ENCODE measurements at places on chromosomes 3 and 15.
A peak's percentile ranks its signal among the peaks of the same experiment; 100 is the strongest.

DNA sequence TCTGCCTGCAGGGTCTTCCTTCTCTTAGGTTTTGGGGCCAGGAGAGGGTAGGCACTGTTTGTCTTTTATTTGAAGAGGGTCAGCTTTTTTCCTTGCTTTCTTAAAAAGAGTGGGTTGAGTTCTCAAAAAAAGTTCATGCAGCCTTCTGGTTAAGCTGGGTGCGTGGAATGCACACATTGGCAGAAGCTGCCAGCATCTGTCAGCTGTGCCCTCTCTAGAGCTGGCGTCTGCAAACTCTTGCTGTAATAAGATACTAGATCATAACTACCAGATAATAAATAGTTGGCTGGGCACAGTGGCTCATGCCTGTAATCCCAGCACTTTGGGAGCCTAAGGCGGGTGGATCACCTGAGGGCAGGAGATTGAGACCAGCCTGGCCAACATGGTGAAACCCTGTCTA is 373.4 kb downstream of the OCA2 start:
- no peak for DNase-seq

DNA sequence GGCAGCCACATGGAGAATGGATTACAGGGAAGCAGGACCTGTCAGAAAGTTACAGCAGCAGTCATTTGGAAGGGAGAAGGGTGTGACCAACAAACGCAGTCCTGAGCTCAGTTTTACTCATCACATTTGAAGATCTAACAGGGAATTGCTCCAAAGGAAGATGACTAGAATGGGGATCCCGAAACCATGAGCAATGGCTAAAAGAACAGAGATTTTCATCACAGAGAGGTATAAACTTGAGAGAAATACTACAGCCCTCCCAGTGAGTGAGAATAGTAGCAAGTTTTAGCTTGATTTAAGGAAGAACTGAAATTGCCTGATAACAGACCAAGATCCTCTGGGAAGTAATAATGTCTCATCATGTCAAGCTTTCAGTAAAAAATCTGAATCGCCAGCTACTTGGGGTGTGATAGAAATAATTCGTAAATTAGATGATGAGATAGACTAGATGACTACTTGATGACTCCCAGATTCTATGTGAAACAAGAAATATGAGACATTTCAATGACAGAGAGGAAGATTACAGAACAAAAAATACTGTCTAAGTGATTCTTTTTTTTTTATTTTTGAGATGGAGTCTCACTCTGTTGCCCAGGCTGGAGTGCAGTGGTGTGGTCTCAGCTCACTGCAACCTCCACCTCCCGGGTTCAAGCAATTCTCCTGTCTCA is 16.9 kb downstream of the CD47 start:
- no peak for DNase-seq

DNA sequence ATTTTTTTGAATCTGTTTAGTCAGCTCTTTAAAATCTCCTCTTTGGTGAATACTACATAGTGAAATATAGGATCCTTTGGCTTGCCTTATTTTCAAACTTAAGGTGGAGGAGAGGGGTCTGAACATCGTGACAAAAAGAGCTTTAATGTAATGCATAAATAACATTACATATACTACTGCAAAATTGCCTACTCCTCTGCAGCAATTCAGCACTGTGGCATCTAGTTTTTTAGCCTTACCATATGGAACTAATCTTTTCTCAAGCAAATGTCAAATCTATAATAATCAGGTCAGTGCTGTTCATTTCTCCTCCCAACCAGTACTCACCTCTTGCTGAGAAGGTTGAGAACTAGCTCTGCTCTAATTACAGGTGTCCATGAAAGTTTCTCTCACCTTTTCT is 394.0 kb upstream of the CDIN1 start:
- DNase-seq: no peak

DNA sequence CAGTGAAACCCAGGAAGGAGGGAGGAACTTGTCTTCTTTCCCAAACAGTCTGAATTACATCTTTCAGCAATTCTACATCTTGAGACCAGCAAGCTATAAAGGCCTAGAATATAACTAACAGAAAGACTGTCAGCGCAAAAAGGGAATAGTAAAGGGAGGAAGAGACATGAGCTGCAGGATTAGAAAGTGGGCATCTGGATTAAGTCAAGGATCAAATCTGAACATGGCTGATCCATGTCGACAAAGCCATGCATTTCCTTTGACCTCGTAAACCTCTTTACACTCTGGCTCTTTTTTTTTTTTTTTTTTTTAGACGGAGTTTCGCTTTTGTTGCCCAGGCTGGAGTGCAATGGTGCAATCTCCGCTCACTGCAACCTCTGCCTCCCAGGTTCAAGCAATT is 35.4 kb upstream of the KCNMB3 start:
- DNase-seq: no peak

DNA sequence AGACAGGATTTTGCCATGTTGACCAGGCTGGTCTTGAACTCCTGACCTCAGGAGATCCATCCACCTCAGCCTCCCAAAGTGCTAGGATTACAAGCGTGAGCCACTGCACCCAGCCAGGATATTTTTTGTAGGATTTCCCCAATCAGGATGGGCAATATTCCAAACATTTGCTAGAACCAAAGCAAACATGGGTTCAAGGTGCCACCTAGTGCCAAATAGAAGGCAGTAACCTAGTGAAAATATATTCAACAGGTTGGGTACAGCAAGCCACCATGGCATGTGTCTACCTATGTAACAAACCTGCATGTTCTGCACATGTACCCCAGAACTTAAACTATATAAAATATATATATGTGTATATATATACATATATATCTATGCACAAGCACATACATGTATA is 185.9 kb upstream of the CADM2 start:
- DNase-seq: no peak

GRCh38 chr3:5294356-5294755 is 106.8 kb downstream of the EDEM1 start:
- no peak for DNase-seq

GRCh38 chr3:68482565-68482964 is 449.8 kb downstream of the TAFA4 start:
- no peak for DNase-seq

- no peak for DNase-seq
Observed at GRCh38 chr3:41581700-41582099, 380.2 kb downstream of the ULK4 start.

DNA sequence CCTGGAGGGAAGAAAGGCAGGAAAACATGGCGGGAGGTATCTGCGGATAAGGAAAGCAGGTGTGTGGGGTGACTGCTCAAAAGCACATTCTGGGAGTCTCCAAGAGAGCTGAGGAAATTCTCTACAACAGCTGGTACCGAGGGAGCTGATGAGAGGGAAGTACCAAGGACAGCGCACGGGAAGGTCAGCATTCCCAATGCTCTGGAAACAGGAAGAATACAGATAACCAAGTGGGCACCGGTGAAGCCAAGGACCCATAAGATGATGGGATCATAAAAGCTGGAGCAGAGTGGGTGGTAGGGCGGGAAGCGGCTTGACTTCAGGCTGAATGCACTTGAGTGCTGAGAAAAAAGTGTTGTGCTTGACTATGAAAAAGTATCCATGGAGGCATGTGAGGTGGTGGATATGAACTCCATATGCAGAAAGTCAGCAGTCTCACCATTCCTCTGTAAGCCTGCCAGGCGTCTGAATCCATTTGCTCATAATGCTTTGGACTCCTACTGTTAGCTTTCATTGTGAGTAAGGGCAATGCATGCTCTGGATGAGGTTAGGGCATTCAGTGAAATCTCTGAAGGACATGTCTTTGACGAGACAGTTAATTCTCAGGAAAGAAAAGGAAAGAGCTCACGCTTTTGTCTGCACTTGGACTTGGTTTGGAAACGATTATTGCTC is 215.5 kb downstream of the NR1D2 start:
- DNase-seq: no peak

DNA sequence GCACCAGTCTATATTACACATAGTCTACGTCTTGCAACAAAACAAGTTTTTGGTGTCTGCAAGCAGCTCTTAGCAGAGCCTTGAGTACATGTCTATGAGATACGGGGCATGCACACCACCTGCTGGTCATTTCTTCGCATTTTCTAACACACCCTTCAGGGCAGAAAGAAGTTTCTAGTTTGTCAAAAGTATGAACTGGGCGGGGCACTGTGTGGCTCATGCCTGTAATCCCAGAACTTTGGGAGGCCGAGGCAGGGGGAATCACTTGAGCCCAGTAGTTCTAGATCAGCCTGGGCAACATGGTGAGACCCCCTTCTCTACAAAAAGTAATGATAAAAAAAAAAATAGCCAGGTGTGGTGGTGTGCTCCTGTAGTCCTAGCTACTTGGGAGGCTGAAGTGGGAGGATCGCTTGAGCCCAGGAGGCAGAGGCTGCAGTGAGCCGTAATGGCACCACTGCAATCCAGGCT is 64.2 kb upstream of the ARL8B start:
- DNase-seq: peak; percentile 63

DNA sequence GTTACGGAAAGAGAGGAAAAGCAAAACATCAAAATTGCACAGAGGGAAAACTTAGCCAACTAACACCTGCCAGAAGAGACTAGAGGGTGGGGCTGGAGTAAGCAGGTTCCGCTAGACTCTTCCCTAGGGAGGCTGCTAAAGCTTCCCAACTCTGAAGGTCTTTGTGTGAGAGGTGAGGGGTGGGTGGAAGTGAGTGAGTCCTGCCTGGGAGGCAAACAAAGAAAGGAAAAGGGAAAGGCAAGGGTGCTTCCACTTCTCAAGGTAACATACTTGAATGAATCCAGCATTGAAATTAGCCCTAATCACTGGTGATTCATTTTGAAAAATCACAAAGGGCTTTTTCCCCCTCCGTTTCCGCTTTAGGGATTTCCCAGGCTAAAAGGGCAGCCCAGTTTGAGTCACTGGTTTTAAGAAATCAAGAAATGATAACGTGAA is 220.5 kb upstream of the ADAMTS9 start:
- DNase-seq: no peak

DNA sequence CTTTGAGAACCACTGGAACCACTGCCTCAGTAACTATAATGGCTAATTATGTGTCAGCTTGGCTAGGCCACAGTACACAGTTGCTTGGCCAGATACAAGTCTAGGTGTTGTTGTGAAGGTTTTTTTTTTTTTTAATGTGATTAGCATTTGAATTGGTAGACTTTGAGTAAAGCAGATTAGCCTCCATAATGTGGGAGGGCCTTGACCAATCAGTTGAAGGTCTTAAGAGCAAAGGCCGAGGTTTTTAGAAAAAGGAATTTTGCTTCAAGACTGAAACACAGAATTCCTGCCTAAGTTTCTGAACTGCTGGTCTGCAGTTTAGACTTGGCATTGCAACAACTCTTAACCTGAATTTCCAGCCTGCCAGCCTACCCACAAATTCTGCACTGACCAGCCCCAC is 451.6 kb upstream of the AZI2 start:
- no peak for DNase-seq
